ENCODE measurements at places on chromosomes 7 and 10.
A peak's percentile ranks its signal among the peaks of the same experiment; 100 is the strongest.

- peak; percentile 78 for DNase-seq
Observed at GRCh38 chr7:113796557-113796956, 122.3 kb downstream of the PPP1R3A start.

DNA sequence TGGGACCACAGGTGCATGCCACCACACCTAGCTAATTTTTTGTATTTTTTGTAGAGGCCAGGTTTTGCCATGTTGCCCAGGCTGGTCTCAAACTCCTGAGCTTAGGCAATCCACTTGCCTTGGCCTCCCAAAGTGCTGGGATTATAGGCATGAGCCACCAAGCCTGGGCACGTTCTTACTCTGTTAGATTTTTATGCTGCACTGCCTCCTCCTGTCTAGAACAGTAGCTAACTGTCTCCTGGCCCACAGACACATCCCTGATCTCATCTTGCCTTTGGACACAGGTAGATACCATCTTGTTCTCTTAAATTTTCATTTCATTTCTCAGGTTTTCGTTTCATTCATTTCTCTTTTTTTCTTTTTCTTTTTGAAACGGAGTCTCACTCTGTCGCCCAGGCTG, 41.1 kb downstream of the BLVRA start:
- no peak for DNase-seq

- DNase-seq = no peak
Observed at GRCh38 chr7:8128449-8129317, 133.3 kb downstream of the ICA1 start.

DNA sequence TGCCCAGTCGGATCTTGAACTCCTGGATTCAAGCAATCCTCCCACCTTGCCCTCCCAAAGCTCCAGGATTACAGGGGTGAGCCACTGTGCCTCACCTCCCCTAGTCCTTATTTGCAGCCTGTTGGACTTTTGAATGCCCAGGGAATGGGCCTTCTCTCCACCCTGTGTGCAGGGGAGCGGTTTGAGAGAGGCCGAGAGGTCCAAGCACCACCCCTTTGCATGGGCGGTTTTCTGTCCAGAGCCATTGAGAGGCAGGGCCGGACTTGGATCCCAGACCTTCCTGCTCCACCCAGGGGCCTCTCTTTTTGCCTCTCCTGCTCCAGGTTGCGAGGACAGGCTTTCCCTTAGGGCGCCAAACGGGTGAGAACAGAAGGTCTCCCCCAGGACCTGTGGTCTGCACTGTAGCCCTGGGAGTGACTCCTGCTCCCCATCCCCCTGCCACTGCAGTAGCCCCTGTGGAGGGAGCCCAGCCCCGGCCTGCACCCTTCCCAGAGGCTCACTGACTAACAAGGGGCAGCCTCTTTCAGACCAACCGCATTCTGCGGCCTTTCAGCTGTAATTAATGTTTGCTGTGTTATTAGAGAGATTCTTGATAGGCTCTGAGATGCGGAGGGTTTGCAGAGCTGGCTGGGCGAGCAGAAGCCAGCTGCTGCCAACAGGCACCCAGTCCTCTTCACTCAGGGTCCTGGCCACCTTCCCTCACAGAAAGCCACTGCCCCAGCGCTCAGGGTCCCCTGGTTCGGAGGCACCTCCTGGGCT, 57.9 kb downstream of the ELFN1 start:
- DNase-seq = no peak

DNA sequence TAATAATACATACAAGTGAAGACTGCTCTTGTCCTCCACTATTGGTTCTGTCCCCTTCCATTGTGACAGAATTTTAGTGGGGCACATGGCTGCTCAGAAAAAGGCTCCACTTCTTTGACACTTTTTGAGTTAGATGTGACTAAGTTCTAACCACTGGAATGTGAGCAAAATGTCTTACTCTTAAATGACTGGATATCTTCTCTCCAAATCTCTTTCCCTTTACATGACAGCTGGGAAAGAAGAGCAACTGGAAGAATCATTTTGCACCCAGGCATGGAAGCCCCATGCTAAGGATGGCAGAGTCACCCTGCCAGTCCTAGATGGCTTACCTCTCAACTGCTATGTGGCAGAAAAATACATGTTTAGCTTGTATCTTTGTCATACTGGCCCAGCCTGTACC, 97.7 kb downstream of the CACNA2D1 start:
- DNase-seq = no peak

DNA sequence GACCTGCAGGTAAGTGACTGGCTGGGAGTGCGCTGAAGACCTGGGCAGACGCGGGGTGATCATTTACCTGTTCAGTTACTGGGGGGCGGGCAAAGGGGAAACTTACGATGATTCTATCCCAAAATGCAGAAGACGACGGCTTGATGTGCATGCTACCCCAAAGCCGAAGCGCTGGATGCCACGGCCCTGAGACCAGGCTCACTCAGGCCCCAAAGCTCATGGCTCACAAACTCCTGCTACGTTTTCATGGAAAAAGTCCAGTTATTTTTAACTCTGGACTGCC, 200.6 kb downstream of the DIP2C start:
- DNase-seq = no peak
